Hindlimb muscle (tissue), 1 donor: ENCODE measurements at places on chromosomes 1 and 21. TPM values are rescaled to one million over a fixed set of nuclear protein-coding genes. Genes with fewer than 3 reads are reported as not detected.

The CRTC2 gene
- polyA plus RNA-seq: 23.3 TPM

The C1QB gene
- polyA plus RNA-seq: 30.0 TPM

The COL24A1 gene
- polyA plus RNA-seq: 3.8 TPM

DNA sequence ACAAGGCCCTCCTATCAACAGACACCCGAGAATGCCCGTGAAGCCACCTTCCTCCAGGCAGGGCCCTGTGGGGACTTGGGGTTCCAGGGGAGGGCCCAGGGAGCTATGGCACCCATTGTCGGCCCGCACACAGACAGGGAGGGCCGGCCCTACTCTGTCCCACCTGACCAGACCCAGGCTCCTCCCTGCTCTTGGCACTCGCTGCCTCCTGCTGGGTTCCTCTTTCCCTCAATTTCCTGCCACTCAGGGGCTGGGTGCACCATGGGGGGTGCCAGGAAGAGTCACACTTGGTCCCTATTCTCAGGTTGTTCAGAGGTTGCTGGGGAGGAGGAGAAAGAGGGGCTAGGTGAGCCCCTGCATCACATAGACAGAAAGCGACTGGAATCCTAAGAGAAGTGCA, 8.0 kb upstream of the OXCT2 start:
- no peak for DNase-seq

The OR2L2 gene
- not detected for polyA plus RNA-seq

The IER5 gene
- 7.5 TPM for polyA plus RNA-seq

DNA sequence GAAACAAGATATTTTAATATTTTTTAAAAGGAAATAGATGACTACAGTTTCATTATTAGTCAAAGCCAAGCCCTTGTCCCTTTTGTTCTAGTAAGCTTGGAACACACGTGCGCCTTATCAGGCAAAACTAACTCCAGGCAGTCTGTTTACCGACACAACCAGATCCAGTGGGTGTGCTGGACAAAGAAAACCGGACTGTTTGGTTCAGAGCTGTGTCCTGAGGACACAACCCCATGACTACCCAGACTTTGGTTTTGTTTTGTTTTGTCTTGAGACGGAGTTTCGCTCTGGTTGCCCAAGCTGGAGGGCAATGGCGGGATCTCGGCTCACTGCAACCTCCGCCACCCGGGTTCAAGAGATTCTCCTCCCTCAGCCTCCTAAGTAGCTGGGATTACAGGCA, 13.9 kb upstream of the RHOU start:
- DNase-seq: no peak

GRCh38 chr1:153248176-153248879, 11.2 kb upstream of the LORICRIN start:
- no peak for DNase-seq

GRCh38 chr1:24070821-24071393, 41.0 kb downstream of the MYOM3 start:
- peak; percentile 67 for DNase-seq

- no peak for DNase-seq
These were observed 34.7 kb downstream of the LRRC3 start for GRCh38 chr21:44489962-44490361.

- no peak for DNase-seq
These were observed 32.9 kb downstream of the KCNN3 start for GRCh38 chr1:154837034-154837671.

The AGO1 gene
- polyA plus RNA-seq: 9.4 TPM

The CAPN2 gene
- 99.6 TPM for polyA plus RNA-seq

- peak; percentile 32 for DNase-seq
These were observed 175.6 kb upstream of the DAB1 start for GRCh38 chr1:57599236-57599994.

The GPR25 gene
- not detected for polyA plus RNA-seq

- DNase-seq: no peak
These were observed 3.5 kb downstream of the ITPKB start for GRCh38 chr1:226735576-226735975.

The NFASC gene
- 1.8 TPM for polyA plus RNA-seq

The MROH9 gene
- 0.09 TPM for polyA plus RNA-seq

The GREM2 gene
- 2.3 TPM for polyA plus RNA-seq

GRCh38 chr1:225437710-225438437, 10.0 kb upstream of the LBR start:
- DNase-seq: no peak

DNA sequence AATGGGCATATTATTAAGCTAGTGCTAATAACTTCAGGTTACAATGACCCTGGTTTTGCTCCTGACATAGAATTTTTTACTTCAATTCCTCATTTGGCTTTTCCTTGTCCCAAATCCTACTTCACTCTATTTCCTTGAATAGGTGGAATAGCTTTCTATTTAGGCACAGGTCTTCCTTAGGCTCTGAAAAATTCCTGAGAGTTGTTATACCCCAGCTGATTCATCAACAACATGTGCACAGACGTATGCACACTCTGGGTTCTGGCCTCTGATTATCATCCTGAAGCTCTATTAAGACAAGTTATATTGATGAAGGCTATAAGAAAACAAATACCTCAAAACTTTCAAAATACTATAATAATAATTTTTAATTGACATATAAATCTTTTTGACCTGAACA, 172.4 kb downstream of the NTMT2 start:
- DNase-seq: no peak

The SEC16B gene
- 7.0 TPM for polyA plus RNA-seq

GRCh38 chr1:40361201-40361600, 12.3 kb upstream of the SMAP2 start:
- DNase-seq: no peak

The LDLRAD1 gene
- not detected for polyA plus RNA-seq

- peak; percentile 39 for DNase-seq
These were observed 1.5 kb downstream of the RGS2 start for GRCh38 chr1:192810253-192810880.

DNA sequence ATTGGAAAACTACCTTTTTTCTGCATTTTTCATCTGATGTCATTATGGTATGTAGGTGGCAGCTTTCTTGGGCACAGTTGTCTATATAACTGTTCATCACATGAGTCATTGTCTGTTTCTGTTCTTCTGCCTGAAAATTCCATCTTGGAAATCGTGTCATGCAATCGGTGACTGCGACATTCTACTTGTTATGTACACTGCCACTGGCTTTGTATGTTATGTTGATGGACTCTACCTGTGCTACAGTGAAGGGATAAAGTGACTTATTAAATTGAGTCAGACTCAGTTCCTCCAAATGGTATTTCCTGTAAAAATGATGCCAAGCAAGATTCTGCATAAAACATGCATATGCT, 8.6 kb downstream of the SMAP2 start:
- no peak for DNase-seq

The FCRL5 gene
- not detected for polyA plus RNA-seq

The RSPH1 gene
- polyA plus RNA-seq: 0.28 TPM
